Lung (tissue), 17 donors: ENCODE measurements at places on chromosomes 4 and X. TPM values are rescaled to one million over a fixed set of nuclear protein-coding genes. Genes with fewer than 3 reads are reported as not detected.

GRCh38 chrX:148474030-148474429 is 26.4 kb upstream of the AFF2 start:
- no peak for DNase-seq

GRCh38 chr4:108270466-108271450 is 102.0 kb upstream of the LEF1 start:
- peak; percentile 36 for DNase-seq

GRCh38 chrX:39018541-39018940 is 217.3 kb downstream of the MID1IP1 start:
- no peak for DNase-seq

DNA sequence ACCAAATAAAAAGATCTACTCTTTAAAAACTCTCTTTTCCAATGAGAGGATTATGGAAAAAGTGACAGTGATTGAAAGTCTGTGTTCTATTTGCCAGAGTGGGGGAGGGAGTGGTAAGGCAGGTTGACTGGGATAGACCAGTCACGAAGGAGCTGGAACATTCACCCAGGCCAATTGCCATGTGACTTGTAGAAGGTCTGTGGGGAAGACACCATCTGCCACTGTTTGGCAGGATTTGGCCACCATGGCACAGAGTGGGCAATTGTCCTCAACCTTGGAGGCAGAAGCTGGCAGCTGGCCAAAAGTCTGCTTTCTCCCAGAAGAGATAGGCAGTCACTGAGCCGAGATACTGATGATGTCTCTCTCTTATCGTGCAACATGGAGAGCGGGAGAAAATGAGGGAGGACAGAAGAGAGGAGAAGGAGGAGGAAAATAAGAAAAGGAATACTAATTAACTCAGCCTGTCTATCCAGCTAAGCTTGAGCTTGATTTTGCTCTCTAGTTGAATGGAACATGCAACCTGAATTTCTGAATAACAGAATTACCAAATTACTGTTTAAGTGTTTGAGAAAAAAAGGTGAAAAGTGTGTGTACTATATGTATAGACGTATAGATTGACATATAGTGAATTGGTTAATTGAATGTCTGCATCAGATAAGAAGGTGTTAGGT is 267.1 kb downstream of the ARHGAP24 start:
- DNase-seq = no peak

- DNase-seq = no peak
Measured at GRCh38 chrX:7100022-7100421, 47.5 kb upstream of the STS start.

DNA sequence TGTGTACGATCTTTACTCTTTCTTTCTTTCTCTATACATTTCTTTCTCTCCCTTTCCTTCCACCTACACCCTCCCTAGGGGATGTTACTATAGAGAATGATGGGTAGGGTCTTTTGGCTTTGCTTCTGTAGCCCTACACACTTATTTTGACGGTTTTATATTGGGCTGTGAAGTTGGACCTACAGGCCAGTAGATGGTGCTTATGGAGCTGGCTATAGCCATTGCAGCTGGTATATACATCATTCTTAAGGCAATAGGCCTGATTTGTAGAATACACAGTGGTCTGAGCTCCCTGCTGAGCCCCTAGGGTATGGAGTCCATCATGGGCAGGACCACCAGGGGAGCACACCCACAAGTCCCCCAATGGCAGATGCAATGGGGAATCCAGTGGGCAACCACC is 1869.7 kb downstream of the STIM2 start:
- no peak for DNase-seq

DNA sequence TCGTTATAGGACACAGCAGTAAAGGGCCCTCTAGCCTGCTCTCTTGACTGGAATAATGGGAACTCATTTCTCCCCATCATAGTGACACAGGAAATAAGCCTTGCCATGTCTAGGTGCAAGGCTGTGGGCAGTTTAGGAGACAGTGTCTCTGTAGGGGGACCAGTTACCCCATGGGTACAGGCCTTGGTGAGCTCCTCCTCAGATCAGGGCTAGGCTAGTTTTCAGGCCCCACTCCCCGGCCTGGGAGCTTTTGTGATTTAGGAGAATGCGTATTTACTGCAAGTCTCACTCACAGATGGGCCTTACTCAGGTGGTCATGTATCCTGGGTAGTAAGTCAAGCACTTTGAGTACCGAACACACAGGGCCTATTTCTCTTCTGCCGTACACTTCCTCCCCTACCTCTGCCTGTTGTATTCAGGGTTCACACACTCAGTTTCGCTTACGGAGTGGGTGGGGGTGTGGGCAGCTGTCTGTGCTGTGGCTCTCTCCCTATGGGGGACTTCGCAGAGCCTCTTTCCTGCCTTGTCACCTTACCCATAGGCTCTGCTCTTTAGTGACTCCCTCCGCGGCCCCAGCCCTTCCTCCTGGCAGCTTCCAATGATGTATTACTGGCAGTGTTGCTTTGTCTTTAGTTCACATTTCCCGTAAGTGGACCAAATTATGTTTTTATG is 34.2 kb downstream of the FAM193A start:
- no peak for DNase-seq

DNA sequence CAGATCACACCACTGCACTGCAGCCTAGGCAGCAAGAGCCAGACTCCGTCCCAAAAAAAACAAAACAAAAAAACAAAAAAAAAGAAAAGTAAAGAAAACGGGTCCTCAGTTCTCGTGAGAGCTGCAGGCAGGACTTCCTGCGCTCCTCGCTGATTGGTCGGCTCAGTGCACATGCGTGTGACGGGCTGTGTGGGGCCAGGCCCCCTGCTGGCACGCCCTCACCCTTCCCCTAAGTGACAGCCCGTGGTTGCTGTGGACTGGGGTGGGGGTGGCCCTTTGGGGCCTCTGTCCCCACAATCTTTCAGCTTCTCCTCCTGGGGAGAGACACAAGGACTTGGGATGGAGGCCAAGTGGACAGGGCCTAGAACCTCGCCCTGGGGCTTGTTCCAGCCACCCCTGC is at the start of gene FAM9B:
Gene FAM9B, minus strand, starts transcription at position 139 of the 400 bp plus-strand sequence. CDS start 1,141 bp downstream, outside the sequence.
- DNase-seq = no peak

- DNase-seq = no peak
Measured at GRCh38 chr4:155658681-155659064, 8.0 kb upstream of the GUCY1A1 start.

DNA sequence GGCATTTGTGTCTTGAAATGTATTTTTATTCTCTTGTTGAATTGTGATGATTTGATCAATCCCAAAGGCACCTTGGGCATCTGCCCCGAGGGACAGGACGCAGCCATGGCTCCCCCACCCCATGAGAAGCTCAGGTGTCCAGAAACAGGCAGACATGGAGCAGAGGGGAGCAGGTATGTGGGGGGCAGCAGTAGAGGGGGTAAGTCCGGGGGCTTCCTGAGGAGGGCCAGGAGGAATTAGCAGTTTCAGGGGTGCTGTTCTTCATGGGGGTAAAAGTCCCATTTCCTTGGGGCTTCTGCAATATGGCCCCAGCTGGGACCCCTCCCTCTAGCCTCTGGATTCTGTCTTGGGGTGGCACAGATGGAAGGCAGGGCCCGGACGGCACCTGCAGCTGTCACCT is 67.0 kb upstream of the HMX1 start:
- DNase-seq = no peak

- DNase-seq = no peak
Measured at GRCh38 chrX:113743069-113743468, 840.8 kb upstream of the HTR2C start.

DNA sequence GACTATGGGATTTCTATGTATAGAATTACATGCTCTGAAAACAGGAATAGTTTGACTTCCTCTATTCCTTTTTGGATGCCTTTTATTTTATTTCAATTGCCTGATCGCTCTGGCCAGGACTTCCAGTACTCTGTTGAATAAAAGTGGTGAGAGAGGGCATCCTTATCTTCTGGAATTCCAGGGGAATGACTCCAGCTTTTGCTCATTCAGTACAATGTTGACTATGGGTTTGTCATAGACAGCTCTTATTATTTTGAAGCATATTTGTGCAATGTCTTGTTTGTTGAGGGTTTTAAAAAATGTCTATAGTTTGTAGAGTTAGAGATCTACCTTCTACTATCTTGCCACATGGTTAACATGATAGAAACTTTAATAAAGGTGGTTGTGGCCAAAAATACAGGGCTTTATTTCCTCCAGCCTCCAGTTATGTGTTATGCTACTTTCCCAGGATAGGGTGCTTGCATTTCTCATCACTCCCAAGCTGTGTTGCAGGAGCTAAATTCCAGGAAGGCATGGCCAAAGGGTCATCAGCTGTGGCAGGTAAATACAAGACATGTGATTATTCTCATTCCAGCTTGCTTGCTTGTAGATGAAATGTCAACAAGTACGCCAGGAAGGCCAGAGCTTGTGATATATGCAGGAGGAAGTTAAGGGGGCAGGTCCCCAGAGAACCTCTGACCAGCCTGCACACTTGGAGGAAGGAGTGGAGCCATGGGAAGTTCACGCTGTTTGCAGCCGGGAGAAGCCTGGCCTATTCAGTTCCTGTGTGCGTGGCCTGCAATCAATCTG is 142.4 kb upstream of the CPXCR1 start:
- no peak for DNase-seq

- DNase-seq = no peak
Measured at GRCh38 chr4:38774181-38774955, 8.4 kb downstream of the TLR10 start.

DNA sequence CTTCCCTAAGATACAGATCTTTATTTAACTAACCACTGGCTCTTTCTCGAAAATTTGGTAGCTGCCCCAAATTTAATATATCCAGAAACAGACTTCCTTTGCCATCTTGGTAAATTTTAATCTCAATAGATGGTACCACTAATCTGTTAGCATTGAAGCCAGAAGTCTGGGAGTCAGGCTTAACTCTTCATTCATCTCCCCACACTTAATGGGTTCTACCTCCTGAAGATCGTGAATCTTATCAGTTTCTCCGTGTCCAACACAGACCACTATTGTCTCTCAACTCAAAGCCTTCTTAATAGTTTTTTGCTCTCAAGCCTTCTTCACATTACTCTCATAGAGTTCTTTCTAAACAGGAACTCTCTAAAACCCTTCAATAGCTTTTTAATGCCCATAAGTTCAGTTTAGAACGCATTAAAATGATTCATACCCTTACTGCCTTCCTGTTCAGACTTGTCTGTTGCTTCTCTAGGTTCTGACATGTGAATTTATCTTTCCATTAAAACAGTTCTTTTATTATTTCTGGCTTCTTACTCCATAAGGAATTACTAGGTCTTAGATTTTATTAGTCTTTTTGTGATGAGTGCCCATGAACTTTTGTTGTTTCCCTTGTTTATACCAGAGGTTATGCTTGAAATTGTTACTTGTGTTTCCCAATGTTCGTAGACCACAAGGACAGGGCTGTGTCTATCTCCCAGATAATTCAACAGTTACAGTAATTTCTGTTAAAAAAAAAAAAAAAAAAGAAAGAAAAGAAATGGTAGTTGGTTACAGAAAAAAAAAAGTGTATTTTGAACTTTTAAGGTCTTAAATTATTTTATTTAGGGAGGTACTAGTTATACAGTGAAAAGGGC is 54.7 kb downstream of the SMARCAD1 start:
- no peak for DNase-seq

DNA sequence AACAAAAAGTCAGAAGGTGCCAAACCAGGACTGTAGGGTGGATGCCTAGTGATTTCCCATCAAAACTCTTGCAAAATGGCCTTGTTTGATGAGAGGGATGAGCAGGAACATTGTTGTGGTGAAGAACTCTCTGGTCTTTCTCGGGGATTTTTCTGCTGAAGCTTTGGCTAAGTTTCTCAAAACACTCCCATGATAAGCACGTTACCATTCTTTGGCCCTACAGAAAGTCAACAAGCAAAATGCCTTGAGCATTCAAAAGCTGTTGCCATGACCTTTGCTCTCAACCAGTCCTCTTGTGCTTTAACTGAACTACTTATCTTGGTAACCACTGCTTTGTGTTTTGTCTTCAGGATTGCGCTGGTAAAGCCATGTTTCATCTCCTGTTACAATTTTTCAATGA is 3.0 kb upstream of the SEC31A start:
- no peak for DNase-seq

- DNase-seq = no peak
Measured at GRCh38 chr4:164538097-164538496, 215.8 kb upstream of the SMIM31 start.

Gene CT47C1
- polyA plus RNA-seq = not detected

Gene SLC10A3
- polyA plus RNA-seq = 27.3 TPM

Gene GJB1
- polyA plus RNA-seq = 2.9 TPM

Gene BMP3
- polyA plus RNA-seq = 1.6 TPM

Gene GATA1
- 1.5 TPM for polyA plus RNA-seq

Gene CENPVL1
- polyA plus RNA-seq = not detected

Gene TMSB15C
- 0.61 TPM for polyA plus RNA-seq

Gene SOX3
- not detected for polyA plus RNA-seq

Gene ADH6
- 0.16 TPM for polyA plus RNA-seq
